ENCODE measurements at places on chromosomes 16 and 17. TPM values are rescaled to one million over a fixed set of nuclear protein-coding genes. Genes with fewer than 3 reads are reported as not detected.

DNA sequence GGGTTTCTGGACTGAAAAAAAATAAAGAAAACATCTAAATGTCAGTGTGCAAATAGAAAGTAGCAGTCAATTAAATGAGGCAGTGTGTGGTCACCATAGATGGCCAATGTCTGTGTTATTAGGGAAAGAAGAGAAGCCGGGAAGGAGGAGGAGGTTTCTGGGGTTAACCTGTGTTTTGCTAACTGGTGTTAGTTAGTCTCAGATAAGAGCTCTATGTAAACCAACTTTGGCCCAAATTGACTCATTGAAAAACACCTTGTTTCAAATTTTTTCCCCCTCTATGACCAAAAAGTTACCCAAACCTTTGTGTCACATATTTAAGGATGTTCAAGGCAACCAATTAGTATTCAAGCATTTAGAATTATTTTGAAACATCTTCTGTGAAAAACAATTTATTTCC is 530.9 kb downstream of the MAF start:
- peaks cover 4% of the 10 kb centered on the region for H3K4me1 ChIP-seq
- H3K4me3 ChIP-seq: no peak overlapping the region
- H3K27ac ChIP-seq: peak overlapping the region; percentile 50
- H3K36me3 ChIP-seq: no peaks in the 10 kb centered on the region

DNA sequence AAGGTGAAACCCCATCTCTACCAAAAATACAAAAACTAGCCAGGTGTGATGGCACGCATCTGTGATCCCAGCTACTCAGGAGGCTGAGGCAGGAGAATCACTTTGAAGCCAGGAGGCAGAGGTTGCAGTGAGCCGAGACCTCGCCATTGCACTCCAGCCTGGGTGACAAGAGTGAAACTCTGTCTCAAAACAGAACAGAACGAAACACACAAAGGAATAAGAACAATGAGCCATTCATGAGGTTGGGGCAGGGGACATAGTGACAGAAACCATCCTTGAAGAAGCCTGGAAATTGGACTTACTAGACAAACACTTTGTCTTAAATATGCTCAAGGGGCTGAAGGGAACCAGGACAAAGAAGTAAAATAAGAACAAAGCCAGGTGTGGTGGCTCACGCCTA is 39.4 kb downstream of the WDR45B start:
- H3K4me3 ChIP-seq: no peak overlapping the region
- no peak for DNase-seq
- H3K27ac ChIP-seq: no peak overlapping the region
- H3K36me3 ChIP-seq: peaks cover 46% of the 10 kb centered on the region

Gene CDH1
- 242 TPM for total RNA-seq

GRCh38 chr16:51200793-51201192 is 49.7 kb upstream of the SALL1 start:
- no peak overlapping the region for H3K27ac ChIP-seq
- no peaks in the 10 kb centered on the region for H3K4me1 ChIP-seq
- H3K4me3 ChIP-seq: no peak overlapping the region
- H3K36me3 ChIP-seq: no peaks in the 10 kb centered on the region
- no peak for DNase-seq

DNA sequence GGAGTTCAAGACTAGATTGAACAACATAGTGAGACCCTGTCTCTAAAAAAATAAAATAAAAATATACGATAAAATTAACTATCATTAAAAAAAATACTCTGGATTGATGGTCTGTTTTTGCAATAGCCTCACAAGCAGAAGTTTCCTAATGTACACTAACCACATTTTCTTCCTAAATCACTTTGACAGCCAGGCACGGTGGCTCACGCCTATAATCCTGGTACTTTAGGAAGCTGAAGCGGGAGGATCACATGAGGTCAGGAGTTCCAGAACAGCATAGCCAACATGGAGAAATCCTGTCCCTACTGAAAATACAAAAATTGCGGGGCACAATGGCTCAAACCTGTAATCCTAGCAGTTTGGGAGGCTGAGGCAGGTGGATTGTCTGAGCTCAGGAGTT is 64.7 kb downstream of the HELZ start:
- H3K4me3 ChIP-seq: no peak overlapping the region
- H3K27me3 ChIP-seq: no peaks in the 10 kb centered on the region
- H3K4me1 ChIP-seq: no peaks in the 10 kb centered on the region
- peaks cover 17% of the 10 kb centered on the region for H3K36me3 ChIP-seq

Gene TP53TG3C
- not detected for total RNA-seq

Gene CLEC18C
- not detected for total RNA-seq

DNA sequence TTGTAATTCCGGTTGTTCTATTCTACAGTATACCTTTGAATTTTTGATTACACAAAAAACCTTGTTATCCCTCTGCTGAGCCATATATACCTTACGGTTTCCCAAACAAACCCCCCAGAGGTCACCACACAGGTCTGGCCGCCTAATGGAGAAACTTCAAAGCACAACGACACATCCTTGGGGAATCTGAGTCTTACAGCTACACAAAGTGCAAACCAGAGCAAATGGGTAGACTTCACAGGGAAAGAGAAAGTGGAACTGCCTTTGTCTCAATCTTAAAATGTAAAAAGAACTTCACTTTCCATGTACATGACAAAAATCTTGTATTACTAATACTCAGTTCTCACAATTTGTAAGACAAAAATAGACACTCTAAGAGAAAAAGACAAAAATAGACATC is 2.7 kb downstream of the FBXO31 start:
- no peak for DNase-seq
- H3K27me3 ChIP-seq: no peaks in the 10 kb centered on the region
- peaks cover 56% of the 10 kb centered on the region for H3K4me1 ChIP-seq
- H3K4me3 ChIP-seq: peak overlapping the region; percentile 84

DNA sequence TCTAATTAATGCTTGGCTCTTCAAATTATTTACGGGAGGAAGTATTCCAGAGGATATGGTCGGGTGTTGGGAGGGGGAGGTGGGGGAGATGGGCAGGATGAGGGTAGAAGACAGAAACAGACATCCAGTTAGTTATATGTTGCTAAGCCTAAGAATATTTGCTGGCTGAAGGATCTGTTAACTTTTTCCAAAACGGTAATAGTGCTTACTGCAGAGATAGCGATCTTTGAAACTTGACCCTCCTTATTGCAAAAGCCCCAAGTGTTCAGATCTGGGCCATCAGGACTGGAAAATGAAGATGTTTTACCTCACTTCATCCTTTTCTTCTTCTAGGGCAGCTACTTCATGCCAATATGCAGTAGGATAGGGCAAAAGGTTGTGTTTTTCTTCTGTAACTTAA is 27.0 kb upstream of the MMD start:
- no peaks in the 10 kb centered on the region for H3K27me3 ChIP-seq
- H3K4me1 ChIP-seq: no peaks in the 10 kb centered on the region
- no peak overlapping the region for H3K4me3 ChIP-seq
- DNase-seq: no peak
- no peaks in the 10 kb centered on the region for H3K36me3 ChIP-seq

- H3K36me3 ChIP-seq: peaks cover 5% of the 10 kb centered on the region
- H3K27me3 ChIP-seq: no peaks in the 10 kb centered on the region
- peak overlapping the region; percentile 12 for H3K4me3 ChIP-seq
- DNase-seq: no peak
- no peak overlapping the region for H3K27ac ChIP-seq
Measured at GRCh38 chr16:2500918-2501750, 12.6 kb upstream of the ATP6V0C start.

Gene CCL2
- 18.6 TPM for total RNA-seq

- H3K27ac ChIP-seq: no peak overlapping the region
- H3K27me3 ChIP-seq: no peaks in the 10 kb centered on the region
- no peaks in the 10 kb centered on the region for H3K4me1 ChIP-seq
- DNase-seq: no peak
- no peak overlapping the region for H3K4me3 ChIP-seq
Measured at GRCh38 chr16:495127-495748, 32.3 kb upstream of the CAPN15 start.

DNA sequence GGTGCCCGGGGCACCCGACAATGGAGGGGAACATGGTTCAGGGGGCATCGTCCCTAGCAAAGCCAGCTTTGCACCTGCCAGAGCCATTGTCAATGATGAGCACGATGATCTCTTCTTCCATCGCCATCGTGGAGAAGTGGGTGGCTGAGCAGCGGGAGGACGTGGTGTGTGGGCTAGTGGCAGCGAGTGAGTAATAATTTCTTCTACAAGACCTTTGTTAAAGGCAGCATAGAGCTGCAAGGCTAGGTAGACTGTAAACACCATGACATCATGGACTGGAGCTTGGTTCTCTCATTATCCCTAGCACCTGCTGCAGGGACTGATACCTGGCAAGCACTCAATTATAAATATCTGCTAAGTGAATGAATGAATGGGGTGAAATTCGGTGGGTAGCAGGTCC is 6.7 kb upstream of the HEATR3 start:
- no peaks in the 10 kb centered on the region for H3K27me3 ChIP-seq
- no peak overlapping the region for H3K4me3 ChIP-seq
- H3K36me3 ChIP-seq: no peaks in the 10 kb centered on the region
- H3K4me1 ChIP-seq: no peaks in the 10 kb centered on the region

- H3K27ac ChIP-seq: peak overlapping the region; percentile 34
- H3K36me3 ChIP-seq: no peaks in the 10 kb centered on the region
- no peaks in the 10 kb centered on the region for H3K27me3 ChIP-seq
- DNase-seq: no peak
Measured at GRCh38 chr16:76193906-76194615, 83.1 kb upstream of the CNTNAP4 start.

DNA sequence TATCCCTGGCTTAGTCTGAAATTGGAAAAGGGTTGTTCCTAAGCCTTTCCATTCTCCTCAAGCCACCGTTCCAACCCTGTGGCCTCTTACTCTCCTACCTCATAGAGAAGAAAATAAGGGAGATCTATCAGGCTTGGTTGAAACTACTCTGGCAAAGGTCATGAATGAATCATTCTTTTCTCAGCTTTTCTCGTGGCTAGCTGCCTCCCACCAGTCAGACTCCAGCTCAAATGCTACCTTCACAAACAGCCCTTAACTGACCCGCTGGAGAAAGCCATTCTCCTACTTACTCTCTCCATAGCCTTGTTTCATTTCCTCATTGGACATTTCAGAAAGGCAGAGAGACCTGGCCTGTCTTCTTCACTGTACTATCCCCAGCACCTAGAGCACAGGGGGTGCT is 8.9 kb downstream of the MYH10 start:
- no peaks in the 10 kb centered on the region for H3K4me1 ChIP-seq
- H3K27me3 ChIP-seq: no peaks in the 10 kb centered on the region
- peaks cover 6% of the 10 kb centered on the region for H3K36me3 ChIP-seq
- H3K27ac ChIP-seq: no peak overlapping the region
- no peak overlapping the region for H3K4me3 ChIP-seq

Gene RHOT1
- 69.3 TPM for total RNA-seq

GRCh38 chr16:1181404-1182315 is 28.8 kb downstream of the CACNA1H start:
- no peak for DNase-seq
- no peaks in the 10 kb centered on the region for H3K36me3 ChIP-seq
- H3K4me1 ChIP-seq: no peaks in the 10 kb centered on the region

Gene AGRP
- not detected for total RNA-seq

GRCh38 chr17:8046306-8046928 is 7.6 kb downstream of the ALOX15B start:
- no peaks in the 10 kb centered on the region for H3K36me3 ChIP-seq
- peaks cover 14% of the 10 kb centered on the region for H3K27me3 ChIP-seq
- H3K27ac ChIP-seq: no peak overlapping the region
- no peak overlapping the region for H3K4me3 ChIP-seq
- DNase-seq: no peak

GRCh38 chr17:42514279-42514678 is 21.8 kb upstream of the NAGLU start:
- H3K36me3 ChIP-seq: peaks cover 49% of the 10 kb centered on the region
- no peak overlapping the region for H3K27ac ChIP-seq
- no peak for DNase-seq
- no peaks in the 10 kb centered on the region for H3K27me3 ChIP-seq
- H3K4me1 ChIP-seq: peaks cover 39% of the 10 kb centered on the region

GRCh38 chr17:67558740-67559380 is 158.9 kb upstream of the NOL11 start:
- DNase-seq: no peak
- no peak overlapping the region for H3K27ac ChIP-seq
- H3K27me3 ChIP-seq: no peaks in the 10 kb centered on the region
- no peak overlapping the region for H3K4me3 ChIP-seq

GRCh38 chr16:10965440-10966061 is 21.2 kb downstream of the CLEC16A start:
- no peaks in the 10 kb centered on the region for H3K27me3 ChIP-seq
- H3K4me1 ChIP-seq: peaks cover 10% of the 10 kb centered on the region
- no peak overlapping the region for H3K4me3 ChIP-seq
- no peak overlapping the region for H3K27ac ChIP-seq
- peaks cover 24% of the 10 kb centered on the region for H3K36me3 ChIP-seq

Gene CES2
- total RNA-seq: 43.1 TPM

- peaks cover 11% of the 10 kb centered on the region for H3K4me1 ChIP-seq
- H3K36me3 ChIP-seq: no peaks in the 10 kb centered on the region
- no peak for DNase-seq
- H3K4me3 ChIP-seq: no peak within 1 kb of the TSS
- H3K27ac ChIP-seq: no peak within 1 kb of the TSS
Measured at GRCh38 chr16:21150375-21151001, at the start of gene DNAH3. Gene DNAH3, minus strand, starts transcription at chr16:21150846. Its CDS starts 527 bp downstream, at chr16:21150319.

DNA sequence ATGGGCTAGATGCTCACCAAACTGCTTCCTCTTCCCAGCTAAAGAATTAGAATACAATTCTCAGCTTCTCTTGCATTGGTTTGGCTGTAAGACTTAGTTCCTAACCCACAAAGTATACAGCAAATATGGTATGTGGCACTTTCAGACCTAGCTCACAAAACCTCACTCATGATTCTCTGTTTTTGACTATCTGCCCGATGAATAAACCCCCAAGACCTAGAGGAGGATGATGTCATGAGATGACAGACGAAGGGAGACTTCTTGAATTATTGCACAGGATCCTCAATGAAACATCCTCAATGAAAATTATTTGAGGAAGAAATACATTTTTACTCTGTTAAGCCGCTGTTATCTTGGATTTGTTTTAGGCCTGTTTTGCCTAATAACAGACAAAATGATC is 14.3 kb downstream of the CNOT1 start:
- no peak overlapping the region for H3K27ac ChIP-seq
- no peak overlapping the region for H3K4me3 ChIP-seq
- DNase-seq: no peak
- no peaks in the 10 kb centered on the region for H3K27me3 ChIP-seq
- H3K4me1 ChIP-seq: no peaks in the 10 kb centered on the region
- peaks cover 21% of the 10 kb centered on the region for H3K36me3 ChIP-seq

- H3K4me1 ChIP-seq: peaks cover 33% of the 10 kb centered on the region
- peak overlapping the region; percentile 91 for H3K27ac ChIP-seq
- DNase-seq: no peak
- no peaks in the 10 kb centered on the region for H3K27me3 ChIP-seq
- H3K36me3 ChIP-seq: no peaks in the 10 kb centered on the region
- H3K4me3 ChIP-seq: peak overlapping the region; percentile 94
Measured at GRCh38 chr17:42275527-42276358, 448 bp downstream of the STAT5B start.

Gene KRTAP17-1
- 24.2 TPM for total RNA-seq

DNA sequence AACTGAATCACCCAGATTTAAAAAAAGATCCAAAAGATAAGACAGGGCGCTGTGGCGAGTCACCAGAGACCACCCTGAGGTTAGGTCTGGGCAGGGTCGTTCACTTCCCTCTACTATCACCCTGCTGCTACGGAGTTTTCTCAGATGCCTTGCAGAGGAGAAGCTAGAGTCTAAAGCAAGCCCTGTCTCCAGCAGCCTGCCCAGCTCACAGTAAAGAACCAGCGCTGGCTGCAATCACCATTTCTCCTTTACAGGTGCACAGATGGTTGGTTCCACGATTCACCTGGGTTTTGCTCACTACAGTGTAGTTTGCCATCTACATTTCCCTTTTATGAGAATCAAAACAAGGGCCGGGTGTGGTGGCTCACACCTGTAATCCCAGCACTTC is 71.3 kb downstream of the SRCIN1 start:
- no peak overlapping the region for H3K27ac ChIP-seq
- H3K36me3 ChIP-seq: no peaks in the 10 kb centered on the region
- no peak overlapping the region for H3K4me3 ChIP-seq
- DNase-seq: no peak

Gene RBFOX1
- not detected for total RNA-seq
